ENCODE measurements at places on chromosomes 7 and 10. TPM values are rescaled to one million over a fixed set of nuclear protein-coding genes. Genes with fewer than 3 reads are reported as not detected.

Gene GOLGA7B
- total RNA-seq = 0.27 TPM

DNA sequence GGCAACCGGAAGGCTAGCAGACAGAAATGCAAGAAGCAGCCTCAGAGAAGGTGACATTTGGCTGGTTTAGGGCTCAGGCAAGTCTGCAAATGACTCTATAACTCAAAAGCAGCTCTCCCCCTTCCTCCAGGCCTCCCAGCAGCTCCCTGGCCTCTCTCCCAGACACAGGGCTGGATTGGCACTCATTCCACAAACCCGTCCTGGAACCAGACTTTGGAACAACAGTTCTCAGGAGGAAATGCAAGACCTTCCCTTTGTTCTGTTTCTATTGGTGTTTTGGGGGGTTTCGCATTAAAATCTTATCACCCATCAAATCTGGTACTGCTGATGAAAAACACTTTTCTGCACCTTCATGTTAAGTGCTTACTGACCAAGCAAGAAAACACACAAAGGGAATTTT lies 40.3 kb upstream of the EFCAB10 start:
- H3K36me3 ChIP-seq = peaks cover 24% of the 10 kb centered on the region
- H3K27ac ChIP-seq = no peak overlapping the region
- no peak for DNase-seq
- H3K4me3 ChIP-seq = no peak overlapping the region
- H3K4me1 ChIP-seq = no peaks in the 10 kb centered on the region

DNA sequence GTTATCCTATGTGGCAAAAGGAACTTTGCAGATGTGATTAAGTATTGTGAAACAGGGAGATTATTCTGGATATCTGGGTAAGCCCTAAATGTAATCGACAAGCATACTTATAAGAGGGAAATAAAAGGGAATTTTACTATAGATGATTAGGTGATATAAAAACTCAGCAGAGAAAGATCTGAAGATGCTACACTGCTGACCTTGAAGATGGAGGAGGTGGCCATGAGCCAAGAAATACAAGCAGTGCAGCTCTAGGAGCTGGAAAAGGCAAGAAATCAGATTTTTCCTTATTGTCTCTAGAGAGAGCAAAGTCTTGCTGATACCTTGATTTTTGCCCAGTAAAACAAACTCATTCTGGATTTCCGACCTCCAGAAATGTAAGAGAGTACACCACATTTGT lies 67.7 kb downstream of the BRAF start:
- DNase-seq = no peak
- H3K27me3 ChIP-seq = no peaks in the 10 kb centered on the region
- no peak overlapping the region for H3K4me3 ChIP-seq
- peaks cover 4% of the 10 kb centered on the region for H3K36me3 ChIP-seq

DNA sequence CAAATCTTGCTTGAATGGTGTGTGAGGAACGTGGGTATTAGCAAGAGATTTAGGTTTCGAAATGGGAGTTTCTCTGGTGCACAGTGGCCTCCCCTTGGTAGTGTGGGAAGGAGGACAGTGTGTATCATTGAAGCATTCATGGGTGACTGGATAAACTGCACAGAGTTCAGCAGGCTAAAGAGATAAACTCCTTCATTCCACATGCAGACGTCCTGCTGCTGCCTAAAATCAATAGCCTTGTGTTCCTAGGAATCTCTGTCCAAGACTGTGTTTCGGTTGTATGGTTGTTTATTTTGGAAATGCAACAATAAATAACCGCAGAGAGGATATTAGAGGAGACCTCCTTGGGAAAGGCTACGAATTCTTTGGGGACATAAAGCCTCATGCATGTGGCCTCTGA lies 100.9 kb upstream of the FAM171A1 start:
- H3K27me3 ChIP-seq = peaks cover 8% of the 10 kb centered on the region
- no peak overlapping the region for H3K27ac ChIP-seq
- no peak for DNase-seq
- peak overlapping the region; percentile 5 for H3K4me3 ChIP-seq
- peaks cover 14% of the 10 kb centered on the region for H3K4me1 ChIP-seq

DNA sequence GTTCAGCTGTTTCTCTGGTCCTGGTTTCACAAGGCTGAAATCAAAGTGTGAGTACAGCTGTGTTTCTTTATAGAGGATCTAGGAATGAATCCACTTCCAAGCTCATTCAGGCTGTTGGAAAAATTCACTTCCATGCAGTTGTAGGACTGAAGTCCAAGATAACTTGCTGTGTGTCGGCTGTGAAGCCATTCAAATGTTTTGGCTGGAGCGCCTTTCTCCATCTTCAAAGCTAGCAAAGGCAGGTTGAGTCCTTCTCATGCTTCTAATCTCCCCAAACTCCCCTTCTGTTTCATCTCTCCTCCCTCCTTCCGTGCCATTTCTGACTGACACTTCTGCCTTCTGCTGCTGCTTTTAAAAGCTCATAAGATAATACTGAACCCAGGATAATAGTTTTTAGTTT lies 1195.4 kb upstream of the LRRN3 start:
- H3K36me3 ChIP-seq = no peaks in the 10 kb centered on the region
- H3K4me3 ChIP-seq = no peak overlapping the region
- no peaks in the 10 kb centered on the region for H3K27me3 ChIP-seq

DNA sequence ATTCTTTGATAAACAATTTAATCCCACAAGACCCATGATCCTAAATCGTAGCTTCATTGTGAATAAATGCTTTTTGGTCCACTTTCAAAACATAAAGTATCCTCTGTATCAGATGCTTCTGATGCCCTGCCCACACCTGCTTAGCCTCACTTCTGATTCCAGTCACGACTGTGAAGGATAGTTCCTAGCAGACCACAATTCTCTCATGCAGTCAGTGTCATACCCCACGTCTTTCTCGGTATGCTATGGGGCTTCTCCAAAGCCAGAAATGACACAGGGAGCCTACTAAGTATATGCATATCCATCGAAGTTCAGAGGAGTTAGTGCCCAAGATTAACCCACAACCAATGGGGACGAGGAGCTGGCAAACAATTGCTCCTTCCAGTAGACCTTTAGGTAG lies 27.6 kb upstream of the CTNNA3 start:
- no peaks in the 10 kb centered on the region for H3K36me3 ChIP-seq
- no peaks in the 10 kb centered on the region for H3K4me1 ChIP-seq
- H3K4me3 ChIP-seq = no peak overlapping the region
- DNase-seq = no peak
- no peaks in the 10 kb centered on the region for H3K27me3 ChIP-seq
- no peak overlapping the region for H3K27ac ChIP-seq

Gene CYP2C19
- not detected for total RNA-seq

- no peak overlapping the region for H3K4me3 ChIP-seq
- peaks cover 11% of the 10 kb centered on the region for H3K36me3 ChIP-seq
- peak; percentile 84 for DNase-seq
Observed at GRCh38 chr10:13659887-13660550, 73.3 kb downstream of the PRPF18 start.

Gene SKIDA1
- 6.6 TPM for total RNA-seq

DNA sequence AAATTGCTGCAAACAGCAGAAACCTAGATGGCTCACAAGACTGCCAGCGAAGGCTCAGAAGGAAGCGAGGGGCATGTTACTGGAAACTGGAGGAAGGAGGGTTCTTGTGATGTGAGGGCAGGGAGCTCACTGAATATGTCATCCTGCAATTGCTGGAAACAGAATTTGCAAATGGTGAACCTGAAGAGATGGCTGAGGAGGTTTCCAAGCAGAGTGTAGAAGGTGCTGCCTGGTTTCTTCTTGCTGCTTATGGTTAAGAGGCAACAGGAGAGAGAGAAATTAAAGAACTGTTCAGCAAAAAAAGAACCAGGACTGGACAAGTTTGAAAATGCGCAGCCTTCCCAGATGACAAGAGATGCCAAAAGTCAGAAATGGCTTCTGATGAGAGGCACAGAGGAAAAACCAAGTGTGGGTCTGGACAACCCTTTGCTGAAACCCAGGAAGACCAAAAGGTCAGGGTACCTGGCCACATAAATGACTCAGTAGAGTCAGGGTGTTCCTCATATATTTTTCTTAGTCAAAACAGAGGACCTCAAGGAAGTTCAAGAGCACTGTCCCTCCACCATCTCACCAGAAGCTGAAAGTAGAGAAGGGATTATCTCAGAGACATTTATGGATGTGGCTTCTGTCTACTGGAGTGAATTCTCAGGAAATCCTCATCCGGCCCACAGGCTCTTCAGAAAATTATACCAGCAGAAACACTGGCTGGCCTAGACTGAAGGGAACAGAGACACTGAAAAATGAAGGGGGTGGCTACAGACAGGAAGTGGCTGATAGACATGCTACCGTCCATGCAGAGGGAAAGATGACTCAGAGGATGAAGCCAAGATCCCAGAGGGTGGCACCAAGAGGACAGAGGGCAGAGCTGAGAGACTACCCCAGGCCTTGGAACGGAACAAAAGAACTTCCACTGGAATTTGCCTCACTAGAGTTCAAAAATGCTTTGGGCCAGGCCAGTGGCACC lies 10.1 kb downstream of the PAPOLB start:
- H3K4me1 ChIP-seq = peaks cover 4% of the 10 kb centered on the region
- H3K27ac ChIP-seq = no peak overlapping the region
- H3K27me3 ChIP-seq = no peaks in the 10 kb centered on the region
- DNase-seq = no peak

GRCh38 chr10:23197416-23197861 lies 5.3 kb downstream of the PTF1A start:
- H3K27ac ChIP-seq = no peak overlapping the region
- no peaks in the 10 kb centered on the region for H3K4me1 ChIP-seq
- H3K36me3 ChIP-seq = no peaks in the 10 kb centered on the region
- peaks cover 100% of the 10 kb centered on the region for H3K27me3 ChIP-seq
- H3K4me3 ChIP-seq = no peak overlapping the region

GRCh38 chr10:128098631-128099030 lies 27.6 kb downstream of the MKI67 start:
- DNase-seq = no peak
- H3K36me3 ChIP-seq = peaks cover 62% of the 10 kb centered on the region
- H3K27ac ChIP-seq = no peak overlapping the region
- no peak overlapping the region for H3K4me3 ChIP-seq
- H3K4me1 ChIP-seq = no peaks in the 10 kb centered on the region

DNA sequence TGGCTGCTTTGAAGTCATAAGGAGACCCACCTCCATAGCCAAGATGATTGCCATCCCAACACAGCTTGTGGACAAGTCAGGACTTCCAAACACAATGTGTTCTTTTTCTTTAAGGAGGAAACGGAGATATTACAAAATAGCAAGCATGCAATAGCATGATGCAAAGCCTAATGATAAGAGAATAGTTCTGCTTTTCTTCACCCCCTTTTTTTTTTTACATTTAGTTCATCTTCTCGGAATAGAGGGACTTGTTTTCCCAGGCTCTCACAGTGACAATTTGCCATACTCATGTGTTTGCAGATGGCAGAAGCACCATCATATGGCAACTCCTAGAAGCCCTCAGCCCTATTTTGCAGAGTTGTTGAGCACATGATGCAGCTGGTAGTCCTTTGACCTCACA lies 119.8 kb downstream of the ITGB8 start:
- no peaks in the 10 kb centered on the region for H3K27me3 ChIP-seq
- H3K4me3 ChIP-seq = no peak overlapping the region
- no peak for DNase-seq
- H3K27ac ChIP-seq = no peak overlapping the region
- no peaks in the 10 kb centered on the region for H3K36me3 ChIP-seq
- no peaks in the 10 kb centered on the region for H3K4me1 ChIP-seq

DNA sequence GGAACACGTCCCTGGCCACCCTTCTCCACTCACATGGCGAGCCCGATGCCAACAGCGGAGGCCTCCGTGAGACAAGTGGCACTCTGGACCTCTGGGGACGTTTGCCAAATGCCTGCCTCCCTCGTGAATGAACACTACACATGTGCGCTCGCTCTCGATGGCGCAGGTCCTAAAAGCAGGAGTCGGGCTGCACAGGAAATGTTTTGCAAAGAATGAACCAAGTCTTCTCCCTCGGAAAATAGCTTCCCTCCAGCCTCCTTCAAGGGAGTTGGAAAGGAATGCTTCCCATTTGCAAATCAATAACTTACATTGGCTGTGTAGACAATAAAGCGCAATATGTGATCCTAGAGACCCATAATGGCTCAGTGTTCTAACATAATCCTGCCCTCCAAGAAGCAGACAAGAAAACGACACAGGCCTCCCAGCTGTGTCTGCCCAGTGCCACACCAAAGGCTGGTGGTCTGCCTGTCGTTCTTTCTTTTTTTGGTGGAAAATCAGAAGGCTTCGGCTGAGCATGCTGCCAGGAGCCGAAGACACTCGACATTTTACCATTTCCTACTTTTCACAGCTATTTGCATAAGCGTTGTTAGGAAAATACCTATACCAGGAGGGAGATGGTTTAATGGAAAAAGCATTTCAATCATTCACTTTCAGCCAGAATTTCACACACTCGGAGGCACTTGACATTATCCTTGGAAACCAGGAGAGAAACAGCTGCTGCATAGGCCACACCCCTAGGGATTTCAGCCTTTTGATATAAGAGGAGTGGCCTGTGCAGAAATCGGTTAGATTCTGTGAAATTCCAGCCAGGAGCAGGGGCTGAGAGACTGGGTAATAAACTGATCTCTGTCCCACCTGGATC lies 38.4 kb downstream of the ATXN7L1 start:
- no peak overlapping the region for H3K4me3 ChIP-seq
- no peak for DNase-seq
- no peaks in the 10 kb centered on the region for H3K36me3 ChIP-seq
- H3K27ac ChIP-seq = peak overlapping the region; percentile 40
- no peaks in the 10 kb centered on the region for H3K27me3 ChIP-seq

GRCh38 chr10:70455213-70455630 lies 13.7 kb upstream of the NODAL start:
- H3K4me3 ChIP-seq = no peak overlapping the region
- no peaks in the 10 kb centered on the region for H3K36me3 ChIP-seq
- H3K27me3 ChIP-seq = peaks cover 10% of the 10 kb centered on the region
- H3K4me1 ChIP-seq = peaks cover 4% of the 10 kb centered on the region

Gene TSPAN12
- 35.6 TPM for total RNA-seq

GRCh38 chr10:92066386-92066785 lies 142.8 kb downstream of the BTAF1 start:
- no peak for DNase-seq
- H3K36me3 ChIP-seq = no peaks in the 10 kb centered on the region
- H3K4me1 ChIP-seq = peaks cover 8% of the 10 kb centered on the region
- no peak overlapping the region for H3K27ac ChIP-seq

DNA sequence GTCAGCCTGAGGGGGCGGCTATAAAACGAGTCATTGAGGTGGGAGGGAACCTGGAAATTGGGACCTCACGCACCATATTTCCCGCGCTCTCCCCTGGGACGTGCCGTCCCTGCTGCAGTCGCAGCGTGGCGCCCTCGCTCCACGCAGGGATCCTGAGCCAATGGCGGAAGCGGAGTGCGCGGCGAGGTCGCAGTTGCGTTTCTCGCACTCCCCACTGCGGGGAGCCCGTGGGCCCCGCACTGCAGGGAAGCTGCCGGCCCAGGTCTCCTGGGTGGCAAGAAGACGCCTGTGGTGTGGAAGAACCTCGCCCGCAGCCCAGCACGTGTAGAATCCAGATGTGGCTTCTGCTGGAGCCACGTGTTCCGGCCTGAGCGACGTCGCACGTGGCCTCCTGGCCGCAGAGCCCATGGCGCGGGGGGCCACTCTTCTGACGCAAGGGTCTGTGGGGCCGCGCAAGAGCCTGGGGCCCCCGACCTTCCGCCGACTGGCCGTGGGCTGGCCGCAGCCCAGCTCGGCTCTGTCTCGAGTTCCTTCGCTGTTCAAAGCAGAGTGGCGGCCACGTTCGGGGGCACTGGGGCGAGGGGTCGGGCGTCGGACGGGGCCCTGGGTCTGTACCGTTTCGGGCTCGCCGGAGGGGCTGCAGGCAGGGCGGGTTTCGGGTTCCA lies 26.4 kb downstream of the HIF1AN start:
- peaks cover 28% of the 10 kb centered on the region for H3K27me3 ChIP-seq
- DNase-seq = peak; percentile 88
- no peak overlapping the region for H3K4me3 ChIP-seq
- H3K36me3 ChIP-seq = peaks cover 7% of the 10 kb centered on the region

GRCh38 chr10:69043931-69044531 lies 43.9 kb upstream of the SRGN start:
- no peaks in the 10 kb centered on the region for H3K36me3 ChIP-seq
- H3K27ac ChIP-seq = no peak overlapping the region
- no peak overlapping the region for H3K4me3 ChIP-seq
- H3K27me3 ChIP-seq = no peaks in the 10 kb centered on the region
- no peaks in the 10 kb centered on the region for H3K4me1 ChIP-seq
- no peak for DNase-seq
